ENCODE measurements at places on chromosomes 1 and 21. TPM values are rescaled to one million over a fixed set of nuclear protein-coding genes. Genes with fewer than 3 reads are reported as not detected.

The ZNF691 gene
- 10.6 TPM for total RNA-seq

The ZBTB37 gene
- 13.0 TPM for total RNA-seq

The GFI1 gene
- total RNA-seq, result 3.0 TPM

The NBPF20 gene
- 3.5 TPM for total RNA-seq

The DNAI4 gene
- 17.1 TPM for total RNA-seq

The MEGF6 gene
- 43.4 TPM for total RNA-seq

- DNase-seq, result no peak
Measured at GRCh38 chr1:19645411-19646251, 1.5 kb downstream of the NBL1 start.

DNA sequence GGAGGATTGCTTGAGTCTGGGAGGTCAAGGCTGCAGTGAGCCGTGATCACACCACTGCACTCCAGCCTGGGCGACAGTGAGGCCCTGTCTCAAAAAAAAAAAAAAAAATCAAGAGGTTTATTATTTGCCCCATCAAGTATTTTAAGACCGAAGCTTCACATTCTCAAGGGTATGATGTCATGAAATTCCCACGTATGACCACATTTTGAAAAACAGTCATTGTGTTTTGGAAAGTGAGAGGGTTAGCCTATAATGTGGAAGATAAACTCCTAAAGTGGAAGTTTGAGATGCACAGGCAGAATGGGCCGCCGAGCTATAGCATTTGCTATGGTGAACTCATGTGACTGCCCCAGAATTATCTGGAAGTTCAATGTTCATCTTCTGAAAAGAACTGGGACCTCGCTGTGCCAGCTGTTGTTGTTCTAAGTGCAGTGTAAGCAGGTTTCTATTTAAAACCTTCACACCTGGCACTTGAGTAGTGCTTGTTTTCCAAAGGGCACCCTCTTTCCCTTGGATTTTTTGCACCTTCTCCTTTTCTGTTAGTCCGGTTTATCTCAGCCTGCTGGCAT is 96.9 kb upstream of the SLC25A33 start:
- DNase-seq, result peak; percentile 44

DNA sequence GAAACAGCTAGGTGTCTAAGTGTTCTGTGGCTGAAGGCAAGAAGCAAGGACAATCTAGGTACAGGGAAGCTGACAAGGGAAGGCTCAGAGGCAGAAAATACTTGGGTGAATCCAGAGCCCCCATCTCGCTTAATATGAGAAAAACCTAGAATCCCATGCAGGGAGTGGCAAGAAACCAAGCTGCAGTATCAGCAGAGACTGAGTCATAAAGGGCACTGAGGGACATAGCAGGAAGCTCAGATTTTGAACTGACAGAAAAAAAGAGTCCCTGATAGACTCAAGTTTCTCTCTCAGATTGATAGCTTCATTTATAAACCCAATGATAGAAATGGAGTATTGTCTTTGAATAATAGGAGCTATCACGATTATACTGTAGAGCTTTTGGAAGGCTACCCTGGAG is 77.3 kb upstream of the KCNJ15 start:
- DNase-seq, result no peak

DNA sequence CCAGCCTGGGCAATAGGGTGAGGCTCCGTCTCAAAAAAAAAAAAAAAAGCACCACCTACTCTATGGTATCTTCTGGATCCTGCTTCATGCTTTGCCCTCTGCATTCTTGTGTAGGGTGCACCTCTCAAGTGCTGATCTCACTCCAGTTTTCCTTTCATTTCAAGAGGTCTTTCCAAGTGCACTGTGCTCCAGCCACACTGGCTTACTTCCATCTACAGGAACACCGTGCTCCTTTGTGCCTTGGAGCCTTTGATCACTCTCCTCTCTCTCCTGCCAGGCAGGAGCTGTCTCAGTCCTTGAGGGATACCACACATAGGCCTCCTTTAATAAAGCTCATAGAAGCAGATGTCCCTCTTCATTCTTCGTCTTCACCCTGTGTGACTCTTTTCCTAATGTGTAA is 55.4 kb upstream of the GREM2 start:
- DNase-seq, result no peak

DNA sequence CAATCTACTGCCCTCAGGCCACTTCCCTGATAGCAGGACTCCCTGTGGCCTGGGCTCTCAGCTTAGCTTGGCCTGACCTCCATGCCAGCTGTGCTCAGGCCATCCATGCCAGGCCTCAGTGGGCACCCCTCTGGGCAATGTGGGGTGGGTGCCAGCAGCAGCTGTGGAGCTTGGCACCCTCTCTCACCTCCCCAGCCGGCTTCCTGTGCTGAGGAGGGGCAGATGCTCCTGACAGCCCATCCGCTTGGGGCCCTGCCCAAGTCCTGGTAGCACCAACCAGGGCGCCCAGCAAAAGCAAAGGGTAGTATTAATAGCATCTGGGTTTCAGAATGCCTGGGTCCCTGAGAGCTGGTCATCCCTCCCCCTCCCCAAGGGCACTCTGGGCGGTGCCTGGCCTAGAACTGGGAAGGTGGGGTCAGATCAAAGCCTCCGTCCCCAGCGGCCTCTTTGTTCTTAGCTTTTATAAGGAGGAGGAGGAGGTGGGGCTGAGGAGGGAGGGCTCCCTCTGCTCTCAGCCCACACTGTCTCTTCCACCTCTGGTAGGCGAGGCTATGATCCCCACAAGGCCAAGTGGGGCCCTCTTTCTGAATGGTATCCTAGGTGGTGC is 6.1 kb downstream of the EFNA4 start:
- no peak for DNase-seq

GRCh38 chr1:245207056-245207638 is 52.4 kb downstream of the KIF26B start:
- no peak for DNase-seq

DNA sequence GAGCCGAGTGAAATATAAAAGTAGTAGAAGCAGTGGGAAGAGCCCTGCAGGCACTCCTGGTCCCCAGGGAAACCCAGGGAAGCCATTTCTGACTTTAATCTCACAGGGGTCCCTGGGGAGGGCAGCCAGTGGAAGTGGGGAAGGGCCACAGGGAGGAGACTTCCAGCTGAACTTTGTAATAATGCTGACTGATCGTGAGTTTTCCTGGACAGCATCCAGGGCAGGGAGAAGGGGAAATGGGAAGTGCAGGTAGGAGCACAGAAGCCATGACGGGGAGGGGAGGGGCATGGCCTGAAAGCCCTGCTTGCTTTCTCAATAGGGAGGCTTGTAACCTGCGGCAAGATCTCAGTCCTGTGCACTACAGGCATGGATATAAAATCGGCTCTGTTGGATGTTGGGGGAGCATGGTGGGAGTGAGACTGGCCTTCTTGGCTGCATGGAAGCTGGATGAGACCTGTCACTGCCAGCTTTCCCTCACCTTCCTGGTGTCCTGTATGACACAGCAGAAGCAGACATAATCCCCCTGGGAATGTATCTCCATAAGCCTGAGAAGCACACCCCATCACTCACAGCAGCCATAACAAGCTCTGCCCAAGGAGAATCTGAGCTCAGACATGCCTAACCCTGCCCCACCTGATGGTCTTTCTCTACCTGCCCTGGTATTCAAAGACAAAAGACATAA is 15.1 kb upstream of the MX1 start:
- DNase-seq, result no peak

DNA sequence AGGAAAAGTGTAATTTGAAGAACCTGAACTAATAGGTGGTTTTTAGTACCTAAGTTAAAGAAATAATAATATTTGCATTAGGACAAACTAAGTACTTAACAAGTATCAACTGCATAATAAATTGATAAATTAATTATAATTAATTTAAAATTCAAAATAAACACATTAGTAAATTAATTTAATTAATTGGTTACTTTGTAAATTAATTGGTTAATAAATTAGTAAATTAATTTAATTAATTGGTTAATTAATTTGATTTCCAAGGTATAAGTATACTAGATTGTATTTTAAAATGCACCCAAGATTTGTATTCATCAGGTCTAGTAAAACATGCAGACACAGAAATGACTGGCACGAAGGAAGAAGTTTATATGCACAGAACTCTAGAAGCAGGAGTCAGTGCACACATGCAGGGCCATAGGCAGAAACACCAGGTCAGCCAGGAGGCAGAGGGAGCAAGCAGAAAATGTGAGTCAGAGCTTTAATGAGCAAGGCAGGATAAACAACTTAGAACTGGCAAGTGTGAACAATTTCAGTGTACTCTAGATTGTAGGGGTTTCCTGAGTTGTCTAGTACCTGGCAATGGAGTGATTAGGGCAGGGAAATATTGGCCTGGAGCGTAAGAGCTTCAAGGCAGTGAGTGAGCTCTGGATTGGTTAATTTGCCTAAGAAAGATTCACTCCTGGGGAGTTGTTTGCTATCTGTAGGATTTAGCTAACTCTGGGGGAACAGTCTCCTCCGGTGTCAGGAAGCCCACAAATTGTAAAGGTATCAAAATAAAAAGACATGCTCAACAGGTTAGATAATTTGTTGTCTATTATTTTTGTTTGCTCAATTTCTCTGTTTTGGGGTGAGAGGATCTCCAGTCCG is 665.7 kb downstream of the MRPL39 start:
- no peak for DNase-seq

GRCh38 chr1:12658531-12659453 is 14.9 kb downstream of the AADACL4 start:
- DNase-seq, result peak; percentile 69

GRCh38 chr1:55654750-55655149 is 439.6 kb upstream of the USP24 start:
- DNase-seq, result no peak

DNA sequence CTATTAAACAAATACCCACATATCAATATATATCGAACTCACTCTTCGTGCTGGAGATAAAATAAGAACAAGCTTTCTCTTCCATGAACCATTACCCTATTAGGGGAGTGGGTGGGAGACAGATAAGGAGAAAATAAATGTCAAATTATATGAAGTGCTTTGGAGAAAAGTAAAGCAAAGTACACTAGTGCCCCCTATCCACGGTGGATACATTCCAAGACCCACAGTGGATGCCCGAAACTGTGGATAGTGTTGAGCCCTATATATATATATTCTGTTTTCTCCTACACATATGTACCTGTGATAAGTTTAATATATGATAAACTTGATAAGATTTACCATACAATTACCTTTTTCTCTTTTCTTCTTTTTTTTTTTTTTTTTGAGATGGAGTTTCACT is 54.6 kb downstream of the FH start:
- no peak for DNase-seq

DNA sequence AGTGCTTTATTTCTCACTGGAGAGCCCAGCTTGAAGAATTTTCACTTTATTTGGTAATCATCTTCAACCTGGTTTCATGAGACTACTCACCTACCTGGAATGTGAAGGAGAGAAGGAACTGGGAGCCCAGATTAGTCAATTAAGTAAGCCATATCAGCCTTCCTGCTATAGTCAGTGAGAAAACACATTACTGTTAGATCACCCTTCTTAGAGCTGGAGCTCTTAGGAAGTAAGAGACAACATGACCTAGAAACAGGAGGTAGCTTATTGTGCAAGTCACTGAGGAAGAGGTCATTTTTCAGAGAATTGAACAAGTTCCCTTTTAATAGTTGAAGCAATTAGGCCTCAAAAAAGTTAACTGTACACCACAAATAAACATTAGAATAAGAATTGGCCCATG is 49.2 kb upstream of the TEKT2 start:
- DNase-seq, result no peak
